A549 treated with dexamethasone at 1 μM for 4 hours (cell line): ENCODE measurements at places on chromosomes 5 and 9. TPM values are rescaled to one million over a fixed set of nuclear protein-coding genes. Genes with fewer than 3 reads are reported as not detected.

C8G gene
- total RNA-seq, result 0.42 to 1.4 TPM (median 1.0 TPM) in 5 replicates

TEX48 gene
- not detected in 5 replicates for total RNA-seq

TSSK1B gene
- total RNA-seq, result not detected in 5 replicates

ZNF658 gene
- total RNA-seq, result 1.7 to 2.2 TPM (median 1.9 TPM) in 5 replicates

ZNF354C gene
- 0.61 to 1.1 TPM (median 0.74 TPM) in 5 replicates for total RNA-seq

WDR38 gene
- 0.07 to 0.28 TPM (median 0.16 TPM) in 4 of 5 replicates, not detected in the other for total RNA-seq

ZNF879 gene
- total RNA-seq, result 0.57 to 1.1 TPM (median 0.69 TPM) in 5 replicates

HAVCR1 gene
- total RNA-seq, result 32.7 to 54.7 TPM (median 44.8 TPM) in 5 replicates

MAMDC4 gene
- total RNA-seq, result 1.3 to 4.3 TPM (median 3.4 TPM) in 5 replicates

SPATA31E1 gene
- 0.02 TPM in 1 of 5 replicates, not detected in the others for total RNA-seq

NDST1 gene
- total RNA-seq, result 44.3 to 71.3 TPM (median 66.2 TPM) in 5 replicates

CCDC180 gene
- total RNA-seq, result 0.48 to 0.73 TPM (median 0.62 TPM) in 5 replicates

CCDC171 gene
- total RNA-seq, result 0.33 to 0.73 TPM (median 0.38 TPM) in 5 replicates

BNC2 gene
- 4.7 to 8.1 TPM (median 7.5 TPM) in 5 replicates for total RNA-seq

FBXL7 gene
- total RNA-seq, result 1.2 to 1.7 TPM (median 1.6 TPM) in 5 replicates

HABP4 gene
- 15.6 to 17.7 TPM (median 15.9 TPM) in 5 replicates for total RNA-seq

PPP2R2B gene
- total RNA-seq, result 0.08 to 0.15 TPM (median 0.12 TPM) in 4 of 5 replicates, not detected in the other

NOXA1 gene
- total RNA-seq, result 0.41 to 1.7 TPM (median 1.4 TPM) in 5 replicates

PROB1 gene
- total RNA-seq, result 0.12 to 0.27 TPM (median 0.24 TPM) in 5 replicates

C9 gene
- total RNA-seq, result not detected in 5 replicates

WHRN gene
- 4.0 to 8.9 TPM (median 7.4 TPM) in 5 replicates for total RNA-seq

KCNIP1 gene
- not detected in 5 replicates for total RNA-seq

FGF1 gene
- total RNA-seq, result 0.13 to 0.73 TPM (median 0.42 TPM) in 5 replicates

HRH2 gene
- total RNA-seq, result 0.34 to 0.69 TPM (median 0.55 TPM) in 5 replicates

CARTPT gene
- total RNA-seq, result not detected in 5 replicates

SHISAL2B gene
- not detected in 5 replicates for total RNA-seq

MSX2 gene
- 3.2 to 3.6 TPM (median 3.6 TPM) in 5 replicates for total RNA-seq

FCN2 gene
- total RNA-seq, result not detected in 5 replicates

RNF180 gene
- total RNA-seq, result 0.18 to 0.47 TPM (median 0.41 TPM) in 5 replicates

MARCOL gene
- not detected in 5 replicates for total RNA-seq

STKLD1 gene
- 0.44 to 1.2 TPM (median 0.73 TPM) in 5 replicates for total RNA-seq

RORB gene
- total RNA-seq, result not detected in 5 replicates

DAB2 gene
- 6.8 to 9.3 TPM (median 7.1 TPM) in 5 replicates for total RNA-seq

CSNK1G3 gene
- total RNA-seq, result 20.9 to 30.8 TPM (median 27.8 TPM) in 5 replicates

ACSL6 gene
- total RNA-seq, result 0.08 to 0.60 TPM (median 0.15 TPM) in 5 replicates

HTR1A gene
- total RNA-seq, result not detected in 5 replicates

CRB2 gene
- 0.07 to 0.20 TPM (median 0.13 TPM) in 5 replicates for total RNA-seq

LIX1 gene
- not detected in 5 replicates for total RNA-seq

FAXDC2 gene
- total RNA-seq, result 0.17 to 0.73 TPM (median 0.30 TPM) in 5 replicates

RELL2 gene
- 3.0 to 4.2 TPM (median 3.8 TPM) in 5 replicates for total RNA-seq

GPR151 gene
- total RNA-seq, result not detected in 5 replicates

SPINK6 gene
- 0.27 to 1.4 TPM (median 0.39 TPM) in 5 replicates for total RNA-seq

GBGT1 gene
- 0.95 to 2.4 TPM (median 2.1 TPM) in 5 replicates for total RNA-seq

EPB41L4A gene
- 3.7 to 4.2 TPM (median 3.7 TPM) in 5 replicates for total RNA-seq

PRR16 gene
- total RNA-seq, result 0.13 to 0.14 TPM in 2 of 5 replicates, not detected in the others

PCDHGA5 gene
- total RNA-seq, result 0.09 to 0.21 TPM (median 0.15 TPM) in 5 replicates

KCNMB1 gene
- not detected in 5 replicates for total RNA-seq

ADGRV1 gene
- 0.45 to 0.84 TPM (median 0.65 TPM) in 5 replicates for total RNA-seq

PAPPA gene
- 21.4 to 40.2 TPM (median 33.9 TPM) in 5 replicates for total RNA-seq
